NCI-H2107 (cell line): ENCODE measurements at places on chromosomes 5 and 9.

DNA sequence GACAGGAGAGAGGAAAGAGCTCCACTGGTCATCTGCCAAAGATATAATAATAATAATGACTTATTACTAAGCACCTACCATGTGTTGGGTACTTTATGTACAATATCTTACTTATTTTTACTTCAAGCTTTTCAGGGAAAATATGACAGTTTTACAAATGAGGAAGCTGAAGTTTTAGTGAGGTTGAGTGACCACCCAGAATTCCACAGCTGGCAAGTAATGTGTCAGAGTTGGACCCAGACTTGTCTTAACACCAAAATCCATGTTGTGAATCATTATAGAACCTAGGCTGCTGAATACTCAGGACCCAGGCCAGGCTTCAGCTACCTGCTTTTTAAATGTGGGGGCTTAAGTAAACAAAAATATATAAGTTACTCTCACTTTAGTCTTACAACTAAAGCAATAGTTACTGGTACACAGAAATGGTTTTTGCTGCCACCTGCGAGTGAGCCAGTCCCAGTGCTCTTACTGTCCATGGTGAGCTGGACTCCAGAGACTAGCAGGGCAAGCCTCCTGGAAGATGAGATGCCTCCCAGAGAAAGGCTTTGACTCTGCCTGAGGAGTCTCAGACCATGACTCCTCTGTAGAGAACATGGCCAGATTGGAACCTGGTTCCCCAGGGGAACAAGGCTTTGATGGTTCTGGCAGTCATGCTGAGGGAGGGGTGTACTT lies 29.9 kb downstream of the RUSC2 start:
- no peak for DNase-seq

DNA sequence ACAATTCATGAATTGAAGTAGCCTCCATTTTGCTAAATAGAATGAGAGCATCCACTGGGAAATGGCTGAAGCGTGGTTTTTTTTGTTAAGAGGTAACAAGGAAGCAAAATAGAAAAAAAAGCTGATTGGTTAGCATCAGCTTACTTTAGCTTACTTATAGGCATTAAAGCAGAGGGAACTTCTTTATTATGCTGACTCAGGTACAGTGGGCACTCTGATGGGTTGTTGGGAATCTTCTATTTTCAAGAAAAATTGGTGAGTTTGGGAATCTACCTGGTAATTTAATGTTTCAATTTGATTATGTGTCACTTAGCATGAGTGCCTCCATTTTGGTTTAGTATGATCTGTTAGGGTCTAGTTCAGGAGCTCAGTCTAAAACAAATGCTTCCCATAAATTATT lies 289.6 kb downstream of the ANXA1 start:
- DNase-seq = no peak

- DNase-seq = no peak
Observed at GRCh38 chr9:92429836-92430235, 5.6 kb upstream of the OMD start.

- DNase-seq = no peak
Observed at GRCh38 chr5:135881244-135881643, 14.4 kb downstream of the IL9 start.

DNA sequence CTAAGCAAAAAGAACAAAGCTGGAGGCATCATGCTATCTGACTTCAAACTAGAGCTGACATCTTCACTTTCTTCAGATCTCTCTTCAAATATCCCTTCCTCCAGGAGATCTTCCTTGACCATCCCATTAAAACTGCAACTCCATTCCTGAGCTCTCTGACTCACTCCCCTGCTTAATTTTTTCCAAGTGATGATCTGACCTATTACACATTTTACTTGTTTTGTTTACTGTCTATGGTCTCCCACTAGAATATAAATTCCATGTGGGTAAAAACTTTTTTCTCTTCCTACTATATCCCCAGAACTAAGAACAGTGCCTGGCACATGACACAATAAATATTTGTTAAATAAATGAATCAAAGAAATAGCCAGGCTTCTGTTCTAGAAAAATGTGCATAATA lies 87.5 kb downstream of the SLIT3 start:
- DNase-seq = no peak

DNA sequence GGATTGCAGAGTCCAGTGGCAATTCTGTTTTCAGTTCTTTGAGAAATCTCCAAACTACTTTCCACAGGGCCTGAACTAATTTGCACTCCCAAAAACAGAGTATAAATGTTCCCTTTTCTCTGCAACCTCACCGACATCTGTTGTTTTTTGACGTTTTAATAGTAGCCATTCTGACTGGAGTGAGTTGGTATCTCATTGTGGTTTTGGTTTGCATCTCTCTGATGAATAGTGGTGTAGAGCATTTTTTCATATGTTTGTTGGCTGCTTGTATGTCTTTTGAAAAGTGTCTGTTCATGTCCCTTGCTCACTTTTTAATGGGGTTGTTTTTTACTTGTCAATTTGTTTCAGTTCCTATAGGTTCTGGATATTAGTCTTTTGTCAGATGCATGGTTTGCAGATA lies 72.6 kb downstream of the PALM2AKAP2 start:
- no peak for DNase-seq

- DNase-seq = no peak
Observed at GRCh38 chr5:171847026-171847425, 61.4 kb downstream of the SMIM23 start.

GRCh38 chr9:123043081-123043939 lies 9.8 kb downstream of the GPR21 start:
- DNase-seq = no peak

DNA sequence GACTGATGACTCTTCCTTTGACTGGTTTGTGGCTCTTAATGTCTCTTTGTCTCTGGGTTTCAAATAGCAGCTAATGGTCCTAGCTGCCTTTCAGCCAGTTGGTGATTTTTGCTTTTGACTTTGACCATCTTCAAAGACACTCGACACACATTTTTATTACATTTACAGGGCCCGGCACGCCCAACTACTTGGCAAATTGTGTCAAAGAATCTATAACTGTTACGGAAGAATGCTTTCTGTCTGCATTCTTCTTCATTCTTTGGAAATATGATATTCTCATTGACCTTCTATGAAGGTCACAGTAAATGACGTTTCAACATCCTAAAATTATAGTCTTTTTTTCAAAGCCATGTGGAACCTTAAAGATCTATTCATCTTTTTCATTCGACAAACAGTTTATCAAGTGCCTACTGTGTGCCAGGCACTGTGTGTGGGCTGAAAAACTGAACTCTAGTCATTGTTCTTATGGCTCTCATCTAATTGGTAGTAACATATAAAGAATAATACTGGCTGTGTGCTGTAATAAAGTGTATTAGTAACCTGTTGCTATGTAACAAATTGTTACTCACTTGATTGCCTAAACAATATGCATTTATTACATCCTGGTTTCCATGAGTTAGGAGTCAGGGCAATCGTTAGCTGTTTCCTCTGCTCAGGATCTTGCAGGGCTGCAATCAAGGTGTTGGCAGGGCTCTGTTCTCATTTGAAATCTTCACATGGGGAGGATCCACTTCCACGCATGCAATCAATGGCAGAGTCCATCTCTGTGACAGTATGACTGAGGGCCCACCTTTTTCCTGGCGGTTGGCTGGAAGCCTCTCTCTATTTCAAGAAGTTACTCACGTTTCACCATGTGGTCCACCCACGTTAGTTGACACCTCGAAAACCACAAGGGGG lies 7.0 kb upstream of the WHRN start:
- DNase-seq = no peak

- DNase-seq = no peak
Observed at GRCh38 chr9:90034071-90034470, 429.3 kb downstream of the GADD45G start.

DNA sequence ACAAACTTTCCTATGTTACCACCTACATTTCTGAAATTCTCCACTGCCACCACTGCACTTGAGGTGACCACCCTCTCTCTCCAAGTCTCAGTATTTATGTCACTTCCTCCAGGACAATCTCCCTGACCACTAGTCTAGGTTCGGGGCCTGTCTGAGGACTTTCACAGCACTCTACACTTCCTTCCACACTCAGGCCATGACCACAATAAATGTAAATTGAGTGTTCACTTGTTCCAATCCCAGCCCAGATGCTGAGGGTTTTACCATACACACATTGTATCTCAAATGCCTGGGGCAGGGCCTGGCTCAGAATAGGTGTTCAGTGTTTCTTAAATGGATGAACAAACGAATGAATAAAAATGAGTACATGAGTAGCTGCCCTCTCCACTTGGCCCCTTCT lies 26.9 kb upstream of the CCNG1 start:
- no peak for DNase-seq

DNA sequence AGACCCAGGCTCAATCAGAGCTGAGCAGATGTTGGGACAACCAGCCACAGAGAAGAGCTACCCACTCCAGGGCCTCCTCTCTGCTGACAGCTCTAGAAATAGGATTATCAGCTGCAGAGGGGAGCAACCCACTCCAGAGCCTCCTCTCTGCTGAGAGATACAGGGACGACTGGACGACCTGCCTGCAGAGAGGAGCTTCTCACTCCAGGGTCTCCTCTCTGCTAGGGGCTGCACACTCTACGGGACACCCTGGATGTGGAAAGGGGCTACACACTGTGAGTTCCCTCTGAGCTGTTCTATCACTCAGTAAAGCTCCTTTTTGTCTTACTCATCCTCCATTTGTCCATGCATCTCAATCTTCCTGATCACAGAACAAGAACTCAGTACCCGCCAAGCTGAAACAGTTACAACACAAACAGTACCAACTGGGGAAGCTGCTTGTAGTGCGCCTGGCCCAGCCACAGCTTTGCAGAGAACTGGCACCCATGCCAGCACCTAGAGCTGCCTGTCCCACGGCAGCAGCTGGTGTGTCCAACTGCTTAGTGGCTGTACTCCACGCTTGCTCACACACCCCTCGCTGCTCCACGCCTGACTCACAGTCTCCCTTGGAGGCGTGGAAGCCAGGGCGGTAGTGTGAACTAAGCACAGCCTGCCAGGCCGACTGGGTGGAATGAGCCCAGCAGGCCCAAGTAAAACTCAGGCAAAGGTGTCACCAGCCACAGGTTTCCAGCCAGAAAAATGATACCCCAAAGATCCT lies 56.8 kb downstream of the PRELID2 start:
- DNase-seq = no peak

DNA sequence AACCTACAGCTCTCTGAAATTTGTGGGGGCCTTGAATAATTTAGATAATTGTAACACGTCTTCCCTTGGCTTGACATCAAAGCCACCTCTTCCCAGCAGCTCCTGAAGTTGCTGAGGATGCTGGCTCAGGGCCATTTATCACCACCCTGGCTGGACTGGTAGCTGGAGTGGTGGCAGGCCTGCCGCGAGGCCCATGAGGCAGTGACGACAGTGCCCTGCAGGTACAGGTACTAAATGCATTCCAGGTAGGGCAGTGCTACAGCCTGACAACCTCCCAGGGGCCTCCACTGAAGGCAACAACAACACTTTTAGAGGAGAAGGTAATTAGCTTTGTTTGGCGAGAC lies 270.2 kb upstream of the KLF4 start:
- no peak for DNase-seq

DNA sequence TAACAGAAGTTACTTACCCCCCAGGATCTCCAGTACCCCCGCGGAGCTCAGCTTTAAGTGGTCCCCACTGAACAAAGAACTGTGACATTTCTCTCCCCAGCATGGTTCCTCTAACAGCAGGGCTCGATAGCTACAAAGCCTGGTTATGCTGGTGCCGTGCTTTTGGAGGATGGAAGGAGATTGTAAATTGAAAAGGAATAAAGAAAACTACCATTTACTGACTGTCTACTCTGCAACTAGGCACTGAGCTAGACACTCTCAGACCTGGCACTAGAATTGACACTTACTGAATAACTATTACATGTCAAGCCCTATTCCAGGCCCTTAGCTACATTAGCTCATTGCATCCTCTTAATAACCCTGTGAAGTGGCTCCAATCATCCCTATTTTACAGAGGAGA lies 145.3 kb downstream of the TTLL11 start:
- no peak for DNase-seq

- DNase-seq = no peak
Observed at GRCh38 chr5:173960986-173961385, 28.0 kb upstream of the C5orf47 start.

DNA sequence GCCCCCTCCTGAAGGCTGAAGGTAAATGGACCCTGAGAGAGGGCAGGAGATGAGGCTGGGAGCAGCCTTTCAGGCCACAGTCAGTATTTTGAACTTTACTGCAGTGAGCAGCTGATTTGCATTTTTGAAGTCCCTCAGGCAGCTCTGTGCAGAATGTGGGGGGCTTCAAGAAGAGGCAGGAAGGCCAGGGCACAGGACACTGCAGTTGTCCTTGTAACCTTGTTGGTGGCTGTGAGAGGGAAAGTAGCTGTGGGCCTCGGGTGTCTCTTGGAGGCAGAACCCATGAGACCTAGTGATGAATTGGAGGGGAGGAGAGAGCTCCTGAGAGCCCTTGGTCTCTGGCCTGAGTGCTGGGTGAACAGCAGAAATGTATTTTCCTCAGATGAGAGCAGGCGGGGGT lies 2.6 kb downstream of the CCDC180 start:
- no peak for DNase-seq

- DNase-seq = no peak
Observed at GRCh38 chr9:35960039-35960655, 2.2 kb upstream of the OR2S2 start.

DNA sequence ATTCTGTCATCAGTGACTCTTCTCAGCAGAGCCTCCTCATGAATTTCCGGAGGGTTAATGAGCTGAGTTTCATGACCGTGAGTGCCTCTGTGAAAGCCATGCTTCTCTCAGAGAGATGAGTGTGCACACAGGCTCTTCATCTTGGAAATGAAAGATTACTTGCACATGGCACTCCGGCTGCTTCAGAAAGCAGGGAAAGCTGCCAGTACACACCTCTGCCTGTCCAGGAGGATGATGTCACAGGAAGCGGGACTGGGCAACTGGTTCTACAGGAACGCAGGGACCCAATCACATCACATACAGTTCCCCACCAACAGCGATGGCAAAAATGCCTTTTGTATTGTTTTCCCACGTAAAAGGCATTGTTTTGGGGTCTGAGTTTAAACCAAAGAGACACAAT lies 286.0 kb upstream of the DAP start:
- no peak for DNase-seq

DNA sequence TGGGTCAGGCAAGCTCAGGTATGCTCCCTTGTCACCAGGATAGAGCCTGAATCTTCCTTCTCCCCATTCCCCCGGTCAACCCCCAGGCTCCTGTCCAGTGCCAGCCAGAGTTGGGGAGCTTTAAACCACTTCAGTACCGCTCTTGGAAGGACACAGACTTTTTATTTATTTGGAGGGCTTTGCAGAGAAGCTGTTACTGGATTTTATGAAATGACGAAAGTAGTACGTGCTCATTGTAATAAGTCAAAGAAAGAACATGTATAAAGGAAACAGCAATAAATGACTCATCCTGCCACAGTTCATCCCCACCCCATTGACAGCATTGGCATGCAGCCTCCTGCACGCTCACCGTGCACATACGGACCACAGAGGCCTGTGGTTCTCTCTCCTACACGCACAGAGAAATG lies 230.3 kb downstream of the AUH start:
- DNase-seq = no peak
